ENCODE measurements at places on chromosomes 11 and 22. TPM values are rescaled to one million over a fixed set of nuclear protein-coding genes. Genes with fewer than 3 reads are reported as not detected.
A peak's percentile ranks its signal among the peaks of the same experiment; 100 is the strongest.

The BIRC2 gene
- total RNA-seq, result 44.0 TPM

The VSIG10L2 gene
- total RNA-seq, result not detected

DNA sequence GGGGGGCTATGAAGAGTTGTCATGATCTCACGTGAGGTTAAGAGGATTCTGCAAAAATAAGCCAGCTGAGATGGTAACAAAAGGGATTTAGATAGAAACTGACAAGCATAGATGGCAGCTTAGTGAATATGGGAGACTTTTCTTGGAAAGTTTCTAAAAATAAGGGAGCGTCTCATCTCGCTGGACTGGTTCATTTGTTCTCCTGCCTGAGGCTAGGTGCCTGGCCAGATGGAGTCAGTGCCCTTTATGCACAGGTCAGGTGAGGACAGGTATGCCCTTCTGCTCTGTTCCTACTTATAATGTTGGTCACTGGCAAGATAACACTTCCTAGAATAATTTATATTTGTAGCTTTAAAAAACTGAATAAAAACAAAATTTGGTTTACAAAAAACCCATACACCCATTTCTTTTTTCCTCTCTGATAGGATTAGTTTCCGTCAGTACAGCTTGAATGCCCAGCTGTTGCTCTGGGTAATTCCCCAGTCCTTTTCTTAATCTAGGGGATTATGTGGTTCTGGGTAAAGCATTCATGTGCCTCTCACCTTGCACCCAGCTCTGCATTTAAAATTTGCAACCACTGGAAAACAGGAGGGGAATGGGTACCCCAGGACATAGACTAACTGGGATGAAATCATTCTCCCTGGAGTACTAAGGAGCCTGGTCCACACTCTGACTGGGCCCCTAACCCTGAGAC is 90.0 kb downstream of the AMOTL1 start:
- DNase-seq, result no peak

DNA sequence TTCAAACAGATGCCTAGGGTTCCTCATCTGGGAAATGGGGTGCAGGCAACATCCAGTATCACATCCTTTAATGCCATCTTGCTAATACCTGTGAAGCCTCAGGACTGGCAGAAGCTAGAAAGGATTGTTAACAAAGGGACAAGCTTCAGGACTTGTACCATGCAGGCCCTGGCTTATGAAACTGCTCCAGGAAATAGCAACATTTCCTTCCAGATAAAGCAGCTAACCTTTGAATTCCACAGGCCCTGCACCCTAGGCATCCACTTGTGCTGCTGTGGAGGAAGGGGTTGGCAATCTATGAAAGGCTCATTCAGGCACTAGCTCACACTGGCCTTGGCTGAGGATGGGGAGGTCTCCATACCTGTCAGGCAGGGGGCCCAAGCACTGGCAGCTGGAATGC is 87.2 kb downstream of the BTBD10 start:
- no peak for DNase-seq

DNA sequence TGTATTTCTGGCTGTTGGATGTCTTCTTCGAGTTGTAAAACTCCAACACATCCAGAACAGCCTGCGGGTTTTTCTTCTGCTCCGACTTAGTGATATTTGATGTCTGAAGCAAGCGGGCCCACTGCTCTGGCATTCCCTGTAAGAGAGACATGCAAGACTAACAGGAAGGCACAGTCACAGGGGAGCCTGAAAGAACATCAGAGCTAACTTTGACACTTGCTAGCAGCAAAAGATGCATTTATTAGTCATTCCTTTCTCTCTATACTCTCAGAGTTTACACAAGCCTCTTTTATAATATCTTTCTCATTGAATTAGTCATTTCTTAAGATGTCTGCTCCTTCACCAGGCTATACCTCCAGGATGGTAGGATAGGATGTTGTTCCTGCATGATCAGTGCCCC is 77.8 kb upstream of the GDPD4 start:
- DNase-seq, result peak; percentile 85

The CCDC116 gene
- not detected for total RNA-seq

The UPK2 gene
- not detected for total RNA-seq

The OR4C3 gene
- not detected for total RNA-seq

- no peak for DNase-seq
Measured at GRCh38 chr11:130047141-130047540, 22.6 kb upstream of the APLP2 start.

GRCh38 chr22:41682033-41682807 is 6.4 kb downstream of the SNU13 start:
- peak; percentile 80 for DNase-seq

The CASP4 gene
- 60.6 TPM for total RNA-seq

DNA sequence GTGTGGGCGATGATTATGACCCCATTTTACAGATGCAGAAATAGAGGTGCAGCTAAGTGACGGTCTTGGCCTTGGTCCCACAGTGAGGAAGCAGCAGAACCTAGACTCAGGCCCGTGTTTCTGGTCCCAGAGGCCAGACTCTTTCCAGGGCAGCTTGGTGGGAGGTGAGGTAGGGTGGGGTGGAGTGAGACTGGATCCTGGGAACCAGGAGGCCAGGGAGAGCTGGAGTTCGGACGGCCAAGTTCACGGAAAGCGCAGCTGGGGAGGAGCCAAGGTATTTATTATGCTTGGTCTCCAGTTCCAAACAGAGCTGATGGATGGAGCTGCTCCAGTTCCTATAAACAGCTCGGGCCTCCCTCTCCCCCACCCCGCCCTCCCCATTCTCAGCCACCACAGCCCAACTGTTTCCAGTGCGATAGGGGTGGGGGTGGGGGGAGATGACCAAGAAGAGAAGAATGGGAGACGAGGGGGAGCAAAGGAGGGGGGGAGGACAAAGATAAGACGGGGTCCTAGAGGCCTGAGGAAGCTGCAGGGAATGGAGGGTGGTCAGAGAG is 16.2 kb downstream of the LRRC32 start:
- no peak for DNase-seq

The BARX2 gene
- total RNA-seq, result not detected

The NCR3LG1 gene
- total RNA-seq, result 0.53 TPM

DNA sequence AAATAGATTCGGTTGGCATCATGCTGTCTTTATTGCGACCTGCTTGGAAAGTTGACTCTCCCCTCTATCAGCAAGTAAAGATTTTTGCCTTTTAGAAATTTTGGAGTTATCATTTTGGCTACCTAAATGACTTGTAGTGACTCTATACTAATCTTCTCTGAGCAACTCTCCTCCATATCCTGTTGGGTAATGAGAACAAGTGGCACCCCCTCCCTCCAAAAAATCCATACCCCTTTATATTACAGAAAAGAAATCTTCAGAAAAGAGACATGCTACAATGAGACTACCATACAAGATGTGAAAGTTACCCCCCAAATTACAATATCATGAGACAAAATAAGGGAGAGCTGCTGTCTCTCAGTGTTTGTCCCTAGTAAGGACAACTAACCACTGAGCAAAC is 1.2 kb downstream of the JAML start:
- DNase-seq, result no peak

GRCh38 chr22:41582694-41583093 is 6.9 kb downstream of the PMM1 start:
- no peak for DNase-seq

The POU2AF3 gene
- total RNA-seq, result not detected

DNA sequence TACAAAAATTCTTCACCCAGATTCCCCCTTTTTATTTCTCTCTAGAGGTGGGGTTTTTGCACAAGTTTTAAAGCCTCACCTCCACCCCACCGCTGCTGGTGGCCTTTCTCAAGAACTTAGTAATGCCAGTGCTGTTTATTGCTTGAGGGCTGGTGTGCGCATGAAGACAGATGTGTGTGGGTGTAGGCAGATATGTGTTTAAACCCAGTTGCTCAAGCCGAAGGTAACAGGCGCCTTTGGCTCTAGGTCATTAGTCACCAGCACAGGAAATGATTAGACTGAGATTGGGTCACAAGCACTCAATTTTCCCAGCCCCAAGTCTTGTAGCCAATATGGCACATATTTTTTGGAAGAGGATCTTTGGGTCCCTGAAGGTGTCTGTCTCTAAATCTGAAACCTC is 2.7 kb upstream of the CLMP start:
- DNase-seq, result peak; percentile 83

The SCUBE2 gene
- total RNA-seq, result 0.71 TPM

DNA sequence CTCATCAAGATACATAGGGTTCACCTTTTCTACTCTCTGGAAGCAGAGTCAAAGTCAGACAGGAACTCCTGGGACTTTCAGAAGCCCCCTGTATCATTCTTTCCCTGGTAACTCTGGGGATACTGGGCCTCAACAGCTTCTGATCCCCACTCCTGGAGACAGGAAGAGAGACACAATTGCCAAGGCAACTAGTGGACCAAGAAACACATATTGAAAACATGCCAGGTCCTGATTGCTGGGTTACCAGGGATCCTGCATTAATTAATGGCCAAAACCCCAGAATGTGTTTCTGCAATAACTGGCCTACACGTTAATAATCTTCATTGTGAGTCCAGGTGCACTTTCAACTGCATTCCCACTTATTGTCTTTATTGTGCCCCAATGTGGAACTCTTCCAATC is 260.8 kb upstream of the POU2AF2 start:
- DNase-seq, result no peak

Data from HT1080 (cell line).